ENCODE measurements at places on chromosomes 12 and 14. TPM values are rescaled to one million over a fixed set of nuclear protein-coding genes. Genes with fewer than 3 reads are reported as not detected.

GALNT9 gene
- total RNA-seq = not detected

C12orf50 gene
- total RNA-seq = not detected

ADAMTS20 gene
- not detected for total RNA-seq

DHH gene
- 0.44 TPM for total RNA-seq

PRPH gene
- not detected for total RNA-seq

DMAC2L gene
- total RNA-seq = 16.1 TPM

KRT85 gene
- total RNA-seq = not detected

KCNH3 gene
- 2.7 TPM for total RNA-seq

B4GALNT3 gene
- 1.6 TPM for total RNA-seq

OSBPL8 gene
- total RNA-seq = 146 TPM

OR4E2 gene
- not detected for total RNA-seq

KRT2 gene
- total RNA-seq = not detected

ACRBP gene
- total RNA-seq = 3.4 TPM

KDM5A gene
- total RNA-seq = 139 TPM

DCP1B gene
- 9.7 TPM for total RNA-seq

LRTM2 gene
- total RNA-seq = not detected

AP4S1 gene
- 11.7 TPM for total RNA-seq

SPTB gene
- total RNA-seq = 8.4 TPM

ADAM21 gene
- total RNA-seq = not detected

GLIPR1L1 gene
- total RNA-seq = not detected

CLEC6A gene
- not detected for total RNA-seq

NRXN3 gene
- not detected for total RNA-seq

FLRT2 gene
- total RNA-seq = not detected

P2RX2 gene
- total RNA-seq = not detected

Measured in T-helper 17 cell (primary cell).